ENCODE measurements at places on chromosomes 7 and 10.

DNA sequence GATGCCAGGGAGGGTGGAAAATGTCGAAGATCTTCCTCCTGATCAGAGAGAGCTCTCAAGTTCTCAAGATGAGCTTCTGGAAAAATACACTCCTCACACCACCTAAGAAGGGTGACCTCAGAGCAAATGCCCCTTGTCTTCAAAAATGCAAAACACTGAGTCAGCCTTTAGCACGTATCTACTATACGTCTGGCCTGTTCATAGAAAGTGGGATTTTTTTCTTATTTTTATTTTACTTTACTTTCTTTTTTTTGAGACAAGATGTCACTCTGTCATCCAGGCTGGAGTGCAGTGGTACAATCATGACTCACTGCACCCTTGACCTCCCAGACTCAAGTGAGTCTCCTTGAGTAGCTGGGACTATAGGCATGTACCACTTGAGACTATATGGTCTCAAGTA lies 57.1 kb downstream of the AFAP1L2 start:
- DNase-seq = no peak

DNA sequence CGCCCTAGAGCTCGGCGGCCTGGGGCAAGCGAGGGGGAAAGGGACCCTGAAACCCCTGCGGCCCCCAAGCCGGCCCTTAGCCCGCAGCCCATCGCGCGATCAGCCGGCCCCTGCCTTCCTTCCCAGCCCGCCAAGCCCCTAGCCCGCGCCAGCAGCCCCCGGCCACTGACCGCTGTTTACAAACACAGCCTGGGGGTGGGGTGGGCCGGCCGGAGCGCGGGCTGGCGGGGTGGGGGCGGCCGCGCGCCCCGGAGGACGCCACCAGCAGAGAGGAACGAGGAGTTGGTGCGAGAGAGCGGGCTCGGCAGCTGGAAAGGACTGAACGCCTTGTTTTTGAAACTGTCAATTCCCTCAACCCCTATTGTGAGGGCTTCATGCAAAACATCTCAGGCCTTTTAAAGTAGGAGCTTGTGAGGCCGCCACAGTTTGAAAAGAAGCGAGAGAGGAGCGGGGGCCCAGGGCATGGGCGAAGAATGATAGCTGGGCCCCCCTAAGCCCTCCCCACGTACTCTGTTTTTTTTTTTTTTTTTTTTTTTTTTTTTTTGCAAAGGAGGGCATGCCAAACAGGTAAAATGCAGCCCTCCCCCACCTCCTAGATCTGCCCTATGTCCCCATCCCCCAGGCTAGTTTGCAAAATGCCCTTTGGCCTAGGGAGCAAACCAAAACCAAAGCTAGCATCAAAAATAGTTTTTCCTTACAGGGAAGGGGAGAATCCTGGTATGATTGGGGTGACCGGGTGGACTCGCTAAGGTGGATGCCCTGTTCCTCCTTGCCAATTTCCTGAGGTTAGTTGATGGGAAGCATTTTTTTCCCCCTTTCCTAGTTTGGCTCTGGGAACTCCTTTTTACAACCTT lies 15.0 kb downstream of the SKIDA1 start:
- no peak for DNase-seq

DNA sequence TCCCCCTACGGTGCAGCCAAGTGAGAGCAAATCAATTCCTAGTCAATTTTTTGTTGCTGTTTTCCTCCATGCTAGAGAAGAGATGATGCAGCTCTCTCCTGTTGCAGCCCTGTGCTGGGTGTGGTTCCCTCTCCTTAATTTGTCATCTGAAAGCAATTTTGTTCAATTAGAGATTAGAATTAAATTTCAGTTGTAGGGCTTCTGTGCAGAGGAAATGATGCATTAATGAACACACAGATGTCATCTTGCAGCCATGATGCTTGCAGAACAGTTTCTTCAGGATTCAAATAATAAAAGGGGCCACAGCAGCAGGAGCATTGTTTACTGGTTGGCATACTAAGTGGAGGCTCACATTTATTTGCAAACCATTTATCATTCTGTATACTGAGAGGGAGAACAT lies 266.0 kb downstream of the AUTS2 start:
- DNase-seq = no peak

GRCh38 chr7:44449584-44449928 lies 40.9 kb downstream of the NUDCD3 start:
- DNase-seq = no peak

DNA sequence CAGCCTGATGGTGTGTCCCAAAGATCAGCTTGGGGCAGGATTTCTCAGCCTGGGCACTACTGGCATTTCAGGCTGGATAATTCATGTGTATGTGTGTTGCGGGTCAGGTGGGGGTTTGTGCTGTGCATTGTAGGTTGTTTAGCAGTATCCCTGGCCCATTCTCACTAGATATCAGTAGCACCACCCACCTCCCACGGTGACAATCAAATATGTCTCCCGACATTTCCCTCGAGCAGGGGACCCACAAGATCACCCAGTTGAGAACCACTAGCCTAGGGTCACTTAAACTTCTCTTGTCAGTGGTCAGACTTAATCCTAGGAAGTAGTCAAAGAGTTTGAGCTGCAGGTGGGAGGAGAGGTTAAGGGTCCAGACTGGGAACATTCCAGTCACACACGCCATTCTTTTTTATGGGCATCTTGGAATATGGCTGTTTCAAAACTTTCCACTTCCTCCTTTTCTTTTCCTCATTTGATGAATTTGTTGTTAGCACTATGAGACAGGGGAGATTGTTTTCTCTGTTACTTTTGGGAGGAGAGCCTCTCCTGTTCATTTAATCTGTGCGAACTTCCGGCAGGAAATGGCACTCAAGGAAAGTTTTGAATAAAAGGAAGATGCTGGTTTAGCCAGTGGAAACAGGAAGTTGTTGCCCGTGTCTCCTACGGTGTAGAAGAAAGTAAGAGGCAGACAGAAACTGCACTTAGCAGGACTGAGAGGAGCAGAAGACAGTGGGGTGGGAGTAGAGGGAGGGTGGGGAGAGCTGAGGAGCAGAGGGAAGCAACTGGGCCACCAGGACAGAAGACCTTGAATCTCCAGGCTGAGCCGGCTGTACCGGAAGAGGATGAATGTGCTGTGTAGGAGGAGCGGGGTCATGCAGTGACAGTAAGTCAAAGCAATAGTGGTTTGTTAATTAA lies 17.6 kb upstream of the EXOC6 start:
- no peak for DNase-seq

Data from Jurkat, Clone E6-1 (cell line).